ENCODE measurements at places on chromosomes 13 and 19. TPM values are rescaled to one million over a fixed set of nuclear protein-coding genes. Genes with fewer than 3 reads are reported as not detected.
A peak's percentile ranks its signal among the peaks of the same experiment; 100 is the strongest.

Gene FCAR
- total RNA-seq: not detected

Gene NCR1
- total RNA-seq: 0.80 TPM

Gene ZNF528
- 15.0 TPM for total RNA-seq

Gene GIPC3
- total RNA-seq: 0.15 TPM

GRCh38 chr13:34886121-34886875 is 55.8 kb upstream of the NBEA start:
- DNase-seq: no peak
- no peaks in the 10 kb centered on the region for H3K36me3 ChIP-seq
- H3K27ac ChIP-seq: no peak overlapping the region
- no peaks in the 10 kb centered on the region for H3K27me3 ChIP-seq

DNA sequence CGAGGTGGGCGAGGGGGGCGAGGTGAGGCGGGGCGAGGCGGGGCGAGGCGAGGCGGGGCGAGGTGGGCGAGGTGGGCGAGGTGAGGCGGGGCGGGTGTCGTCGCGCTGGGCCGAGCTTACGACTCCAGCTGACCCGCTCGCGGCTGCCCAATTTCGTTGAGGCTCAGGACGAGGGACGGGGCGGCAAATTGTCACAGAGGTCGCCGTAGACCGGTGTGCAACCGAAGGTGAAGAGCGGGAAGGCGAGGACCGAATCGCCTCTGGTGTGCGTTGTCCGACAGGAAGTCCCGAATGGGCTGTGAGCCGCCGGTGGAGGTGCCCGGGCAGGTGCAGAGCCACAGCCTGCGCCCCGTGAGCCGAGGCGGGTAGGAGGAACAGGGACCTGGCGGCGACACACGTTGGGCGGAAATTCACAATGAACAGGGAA is at the start of gene LACC1:
TSS of gene LACC1 (plus strand) at position 150 of the 427 bp plus-strand sequence. CDS start 1,082 bp downstream, outside the sequence.
- H3K27me3 ChIP-seq: peaks cover 5% of the 10 kb centered on the region
- H3K27ac ChIP-seq: peak within 1 kb of the TSS; percentile 77
- peak; percentile 48 for DNase-seq
- peak within 1 kb of the TSS; percentile 78 for H3K4me3 ChIP-seq
- H3K4me1 ChIP-seq: peaks cover 30% of the 10 kb centered on the region

DNA sequence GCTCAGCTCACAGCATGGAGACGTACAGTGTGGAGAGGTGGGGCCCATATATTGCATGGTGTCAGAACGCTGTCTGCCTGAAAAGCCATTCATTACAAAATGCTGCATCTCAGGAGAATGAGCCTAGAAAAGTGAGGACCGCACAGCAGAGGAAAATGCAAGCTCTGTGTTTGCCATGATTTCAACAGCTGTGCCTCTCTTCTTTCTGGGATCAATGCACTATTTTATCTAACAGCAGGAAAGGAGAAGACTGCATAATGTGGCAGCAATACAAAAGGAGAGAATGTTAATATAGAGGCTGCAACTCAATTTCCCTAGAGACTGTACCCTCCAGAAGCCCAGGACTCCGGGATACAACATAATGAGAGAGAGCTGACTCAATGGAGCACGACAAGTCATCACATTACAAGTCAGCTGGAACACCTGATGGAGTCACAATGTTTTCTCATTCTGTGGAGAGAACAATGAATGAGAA is 368.0 kb downstream of the FGF14 start:
- no peak for DNase-seq
- no peaks in the 10 kb centered on the region for H3K4me1 ChIP-seq
- H3K36me3 ChIP-seq: no peaks in the 10 kb centered on the region
- H3K4me3 ChIP-seq: no peak overlapping the region
- no peak overlapping the region for H3K27ac ChIP-seq

DNA sequence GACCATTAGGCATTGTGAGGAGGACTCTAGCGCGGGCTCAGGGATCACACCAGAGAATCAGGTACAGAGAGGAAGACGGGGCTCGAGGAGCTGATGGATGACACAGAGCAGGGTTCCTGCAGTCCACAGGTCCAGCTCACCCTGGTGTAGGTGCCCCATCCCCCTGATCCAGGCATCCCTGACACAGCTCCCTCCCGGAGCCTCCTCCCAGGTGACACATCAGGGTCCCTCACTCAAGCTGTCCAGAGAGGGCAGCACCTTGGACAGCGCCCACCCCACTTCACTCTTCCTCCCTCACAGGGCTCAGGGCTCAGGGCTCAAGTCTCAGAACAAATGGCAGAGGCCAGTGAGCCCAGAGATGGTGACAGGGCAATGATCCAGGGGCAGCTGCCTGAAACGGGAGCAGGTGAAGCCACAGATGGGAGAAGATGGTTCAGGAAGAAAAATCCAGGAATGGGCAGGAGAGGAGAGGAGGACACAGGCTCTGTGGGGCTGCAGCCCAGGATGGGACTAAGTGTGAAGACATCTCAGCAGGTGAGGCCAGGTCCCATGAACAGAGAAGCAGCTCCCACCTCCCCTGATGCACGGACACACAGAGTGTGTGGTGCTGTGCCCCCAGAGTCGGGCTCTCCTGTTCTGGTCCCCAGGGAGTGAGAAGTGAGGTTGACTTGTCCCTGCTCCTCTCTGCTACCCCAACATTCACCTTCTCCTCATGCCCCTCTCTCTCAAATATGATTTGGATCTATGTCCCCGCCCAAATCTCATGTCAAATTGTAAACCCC is 2.8 kb upstream of the CEACAM5 start:
- no peak overlapping the region for H3K4me3 ChIP-seq
- peak; percentile 52 for DNase-seq
- H3K27ac ChIP-seq: no peak overlapping the region
- peaks cover 3% of the 10 kb centered on the region for H3K4me1 ChIP-seq
- peaks cover 16% of the 10 kb centered on the region for H3K27me3 ChIP-seq

GRCh38 chr19:57079656-57080055 is 40.1 kb upstream of the USP29 start:
- H3K4me1 ChIP-seq: no peaks in the 10 kb centered on the region
- H3K36me3 ChIP-seq: peaks cover 4% of the 10 kb centered on the region
- no peak overlapping the region for H3K27ac ChIP-seq
- DNase-seq: no peak

DNA sequence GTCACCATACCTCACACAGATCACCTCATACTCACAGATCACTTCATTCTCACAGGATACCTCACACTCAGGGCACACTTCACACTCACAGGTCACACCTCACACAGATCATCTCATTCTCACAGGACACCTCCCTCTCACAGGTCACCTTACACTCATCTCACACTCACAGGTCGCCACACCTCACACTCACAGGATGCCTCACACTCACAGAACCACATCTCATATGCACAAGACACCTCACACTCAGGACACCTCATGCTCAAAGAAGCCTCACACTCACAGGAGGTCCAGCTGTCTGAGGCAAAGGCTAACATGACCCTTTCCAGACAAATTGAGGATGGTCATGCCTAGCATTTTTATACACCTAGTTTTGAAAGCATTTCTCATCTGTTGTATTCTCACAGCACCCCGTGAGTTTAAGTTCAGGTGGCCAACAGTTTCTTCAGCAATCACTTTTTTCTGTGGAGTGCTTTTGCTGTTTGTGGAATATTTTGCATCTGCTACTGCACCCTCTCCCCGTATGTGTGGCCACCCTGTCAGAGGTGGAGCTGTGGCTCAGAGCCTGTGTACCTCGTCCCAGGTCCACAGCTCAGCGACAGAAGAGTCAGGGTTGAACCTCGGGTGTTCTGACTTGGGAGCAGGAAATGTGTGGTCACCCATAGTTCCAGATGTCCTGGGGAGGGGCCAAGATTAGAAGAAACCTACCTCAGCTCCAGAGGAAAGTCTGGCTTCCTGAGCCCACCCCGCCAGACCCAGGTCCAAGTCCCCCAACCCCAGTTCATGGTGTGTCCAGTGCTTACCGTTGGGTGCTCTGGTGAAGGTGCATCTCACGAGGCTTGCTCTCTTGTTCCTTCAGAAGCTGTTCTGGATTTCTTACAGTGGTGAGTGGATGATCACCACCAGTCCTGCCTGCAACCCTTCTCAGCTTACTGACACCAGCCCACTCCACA is 7.6 kb downstream of the F7 start:
- no peak overlapping the region for H3K27ac ChIP-seq
- no peaks in the 10 kb centered on the region for H3K4me1 ChIP-seq
- no peak overlapping the region for H3K4me3 ChIP-seq
- H3K36me3 ChIP-seq: peaks cover 3% of the 10 kb centered on the region
- no peak for DNase-seq
- peaks cover 7% of the 10 kb centered on the region for H3K27me3 ChIP-seq

- H3K4me1 ChIP-seq: no peaks in the 10 kb centered on the region
- H3K4me3 ChIP-seq: no peak overlapping the region
- H3K27ac ChIP-seq: no peak overlapping the region
- DNase-seq: no peak
Observed at GRCh38 chr19:15563325-15563794, 51.7 kb upstream of the CYP4F8 start.

DNA sequence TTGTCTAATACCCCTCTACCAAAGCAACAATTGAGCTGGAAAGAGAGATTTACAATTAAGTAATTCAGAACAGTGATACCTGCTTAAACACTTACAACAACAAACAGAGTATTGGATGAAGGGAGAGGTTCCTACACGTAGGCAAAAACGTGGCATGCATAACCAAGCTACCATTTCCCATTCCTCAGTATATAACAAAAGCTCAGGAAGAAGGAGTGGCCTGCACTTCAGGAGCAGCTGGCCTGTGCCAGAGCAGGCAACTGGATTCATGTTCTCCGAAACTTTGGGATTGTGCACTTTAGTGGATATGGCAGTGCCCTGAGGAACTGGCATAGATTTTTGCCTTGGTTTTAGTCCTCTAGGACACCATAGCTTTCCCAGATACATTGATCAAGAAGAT is 630.2 kb upstream of the PCDH9 start:
- H3K27me3 ChIP-seq: no peaks in the 10 kb centered on the region
- no peaks in the 10 kb centered on the region for H3K36me3 ChIP-seq
- H3K4me1 ChIP-seq: no peaks in the 10 kb centered on the region
- DNase-seq: no peak
- H3K27ac ChIP-seq: no peak overlapping the region

DNA sequence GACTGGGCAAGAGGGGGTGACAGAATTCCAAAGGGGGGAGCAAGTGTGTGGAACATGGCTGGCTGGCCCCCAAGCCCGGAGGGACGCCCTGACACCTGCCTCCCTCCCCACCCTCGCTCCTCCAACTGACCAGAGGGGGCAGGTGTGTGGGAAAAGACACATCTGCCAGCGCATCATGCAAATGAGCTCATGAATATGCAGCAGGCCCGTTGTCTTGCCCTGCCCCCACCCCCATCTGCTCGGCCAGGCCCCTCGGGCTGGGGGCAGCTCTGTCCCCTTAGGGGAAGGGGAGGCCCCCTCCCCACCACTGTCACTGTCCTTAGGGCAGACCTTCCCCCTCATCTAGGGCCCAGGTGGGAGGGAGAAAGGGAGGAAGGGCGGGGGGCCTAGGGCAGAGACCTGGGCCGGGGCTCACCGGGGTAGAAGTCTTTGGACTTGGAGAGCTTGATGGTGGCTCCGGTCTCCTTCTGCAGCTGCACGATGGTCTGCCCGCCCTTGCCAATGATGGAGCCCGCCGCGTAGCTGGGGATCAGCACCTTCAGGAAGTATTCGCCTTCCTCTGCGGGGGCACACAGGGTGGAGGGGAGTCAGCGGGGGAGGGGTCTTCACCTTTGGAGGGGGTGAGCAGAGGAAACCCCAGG is 12.9 kb downstream of the NOVA2 start:
- H3K27me3 ChIP-seq: peaks cover 37% of the 10 kb centered on the region
- H3K36me3 ChIP-seq: no peaks in the 10 kb centered on the region
- H3K4me3 ChIP-seq: no peak overlapping the region
- H3K27ac ChIP-seq: no peak overlapping the region
- DNase-seq: no peak
- peaks cover 2% of the 10 kb centered on the region for H3K4me1 ChIP-seq

- DNase-seq: no peak
- H3K36me3 ChIP-seq: no peaks in the 10 kb centered on the region
- H3K27ac ChIP-seq: no peak overlapping the region
Observed at GRCh38 chr19:2356036-2356646, 3.9 kb upstream of the TMPRSS9 start.
